ENCODE measurements at places on chromosomes 12 and 14.

DNA sequence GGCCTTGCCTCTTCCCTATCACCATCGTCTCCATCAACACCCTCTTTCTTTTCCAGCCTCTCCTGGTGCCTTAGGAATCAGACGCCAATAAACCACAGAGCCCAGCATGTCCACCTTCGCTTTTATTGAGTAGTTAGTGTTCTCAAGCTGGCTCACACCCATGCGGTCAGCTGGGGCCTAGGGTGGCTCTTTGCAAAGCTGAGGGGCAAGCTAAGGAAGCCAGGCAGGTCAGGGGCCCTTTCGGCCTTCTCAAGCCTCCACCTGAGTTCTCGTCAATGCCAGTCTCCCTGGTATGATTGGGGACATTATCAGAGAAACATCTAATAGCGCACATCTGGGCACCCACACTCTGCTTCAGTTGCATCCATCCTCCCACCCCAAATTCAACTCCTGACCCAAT is 737 bp upstream of the TEX52 start:
- no peak for DNase-seq

GRCh38 chr14:68079941-68080697 is 260.5 kb downstream of the RAD51B start:
- DNase-seq, result no peak

- DNase-seq, result no peak
These were observed 65.7 kb downstream of the PRKCH start for GRCh38 chr14:61387076-61387475.

- no peak for DNase-seq
These were observed 161.1 kb downstream of the PIWIL1 start for GRCh38 chr12:130498589-130499385.

DNA sequence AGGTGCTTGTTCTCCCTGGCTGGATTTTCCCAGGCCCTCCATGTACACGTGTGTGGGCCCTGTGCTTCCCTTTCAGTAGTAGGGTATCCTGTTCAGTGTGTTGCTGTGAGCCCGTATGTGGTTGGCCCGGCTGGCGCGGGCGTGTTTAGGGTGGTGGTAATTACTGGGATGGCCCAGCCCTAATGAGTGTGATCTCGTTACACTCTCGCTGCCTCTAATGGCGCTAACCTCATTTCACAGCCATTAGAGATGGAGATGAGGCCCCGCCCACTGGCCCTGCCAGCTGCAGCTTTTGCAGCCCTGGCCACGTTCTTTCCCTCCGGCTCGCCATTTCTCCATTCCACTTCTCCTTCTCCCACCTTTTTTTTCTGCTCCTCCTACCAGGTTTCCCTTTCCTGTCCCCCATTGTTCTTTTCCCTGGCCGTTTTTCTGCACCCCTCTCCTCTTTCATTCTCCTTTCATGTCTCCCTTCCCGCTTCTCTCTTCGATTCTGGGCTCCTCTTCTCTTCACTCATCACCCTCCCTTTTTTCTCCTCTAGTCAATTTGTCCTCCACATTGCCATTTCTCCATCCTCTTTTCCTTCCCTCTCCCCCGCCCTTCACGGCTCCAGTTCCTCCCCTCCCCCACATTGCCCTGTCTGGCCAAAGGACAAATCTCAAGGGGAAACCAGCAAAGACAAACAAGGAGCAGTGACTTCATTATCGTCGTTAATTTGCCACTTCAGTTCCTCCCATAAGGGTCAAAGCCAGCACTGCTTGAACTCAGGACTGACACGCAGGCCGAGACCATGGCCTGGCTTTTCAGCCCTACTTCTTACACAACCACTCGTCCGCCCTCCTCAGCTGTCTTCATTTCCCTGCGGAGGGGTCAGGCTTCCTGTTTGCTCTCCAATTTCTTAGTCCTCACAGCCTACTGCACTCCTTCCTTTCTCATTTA is 6.8 kb downstream of the ZFHX2 start:
- no peak for DNase-seq

DNA sequence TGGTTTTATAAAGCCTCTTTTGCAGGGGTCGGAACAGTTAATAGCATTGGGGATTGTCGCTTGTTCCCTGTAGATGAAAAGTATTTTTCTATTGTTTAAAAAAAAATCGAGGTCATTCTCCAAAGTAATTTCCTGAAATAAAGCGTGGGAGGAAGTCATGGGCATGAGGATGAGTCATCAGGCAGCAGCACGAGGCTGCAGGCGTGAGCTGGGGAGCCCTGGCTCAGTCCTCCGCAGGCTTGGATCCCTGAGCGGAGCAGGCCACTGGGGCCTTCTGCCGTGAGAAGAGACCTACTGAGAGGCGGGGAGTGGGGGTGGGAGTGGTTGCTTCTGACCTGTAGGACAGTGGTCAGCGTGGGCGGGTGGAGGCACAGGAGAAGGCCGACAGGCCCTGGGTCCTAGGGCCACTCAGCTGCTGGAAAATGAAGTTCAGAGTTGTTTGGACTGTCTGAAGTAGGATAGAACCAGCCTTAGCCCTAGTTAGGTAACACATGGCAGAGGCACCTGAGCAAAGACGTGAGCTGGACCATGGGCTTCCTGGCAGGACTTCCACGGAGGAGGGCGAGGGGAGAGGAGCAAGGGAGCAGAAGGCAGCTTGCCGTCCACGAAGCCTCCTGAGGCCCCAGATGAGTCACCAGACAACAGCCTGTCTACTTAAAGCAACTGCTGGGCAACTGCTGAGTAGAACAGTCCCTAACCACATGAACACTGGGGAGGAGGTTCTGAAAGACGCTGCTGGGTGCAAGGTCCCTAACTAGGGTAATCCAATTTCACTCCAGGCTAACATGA is 21.1 kb upstream of the LGALS3 start:
- peak; percentile 25 for DNase-seq

DNA sequence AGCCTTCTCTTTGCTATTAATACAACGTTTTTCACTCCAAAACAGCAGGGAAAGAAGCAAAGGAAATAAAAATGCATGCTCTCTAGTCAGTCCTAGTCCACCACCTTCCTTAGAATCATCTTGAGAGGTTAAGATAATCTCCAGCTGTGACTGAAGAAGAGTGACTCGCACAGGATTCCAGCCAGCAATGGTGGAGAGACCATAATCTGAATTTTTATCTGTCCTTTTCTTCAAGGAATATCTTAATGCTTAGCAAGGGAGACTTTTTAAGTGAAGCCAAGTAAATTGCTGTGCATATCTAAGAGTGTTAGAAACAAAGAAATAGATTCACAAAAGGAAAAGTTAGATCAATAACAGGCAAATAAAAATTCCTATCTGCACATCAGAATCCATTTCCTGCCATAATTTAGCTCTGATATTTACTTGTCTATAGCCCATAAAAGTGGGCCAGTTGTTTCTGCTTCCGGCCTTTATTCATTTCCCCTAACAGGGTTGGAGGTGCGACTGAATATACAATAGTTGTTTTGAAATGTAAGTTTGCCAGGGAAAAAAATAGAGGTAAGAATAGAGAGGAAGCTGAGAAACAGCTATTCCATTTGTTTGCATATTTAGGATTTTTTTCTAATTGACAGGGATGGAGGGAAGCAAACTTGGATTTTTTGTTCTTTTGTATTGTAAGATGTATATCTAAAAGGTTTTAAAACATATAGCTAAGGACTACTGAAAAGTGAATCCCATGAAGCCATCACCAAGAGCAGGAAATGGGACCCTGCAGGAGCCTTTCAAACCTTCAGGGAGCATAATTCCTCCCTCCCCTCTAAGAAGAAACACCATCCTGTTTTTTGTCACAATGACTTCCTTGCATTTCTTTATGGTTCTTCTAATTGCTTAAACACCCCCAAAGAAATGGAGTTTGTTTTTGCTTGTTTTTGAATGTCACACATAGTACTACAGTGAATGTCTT is 154.0 kb downstream of the ITPR2 start:
- no peak for DNase-seq

- no peak for DNase-seq
These were observed 1.8 kb upstream of the EVL start for GRCh38 chr14:100063314-100063941.

DNA sequence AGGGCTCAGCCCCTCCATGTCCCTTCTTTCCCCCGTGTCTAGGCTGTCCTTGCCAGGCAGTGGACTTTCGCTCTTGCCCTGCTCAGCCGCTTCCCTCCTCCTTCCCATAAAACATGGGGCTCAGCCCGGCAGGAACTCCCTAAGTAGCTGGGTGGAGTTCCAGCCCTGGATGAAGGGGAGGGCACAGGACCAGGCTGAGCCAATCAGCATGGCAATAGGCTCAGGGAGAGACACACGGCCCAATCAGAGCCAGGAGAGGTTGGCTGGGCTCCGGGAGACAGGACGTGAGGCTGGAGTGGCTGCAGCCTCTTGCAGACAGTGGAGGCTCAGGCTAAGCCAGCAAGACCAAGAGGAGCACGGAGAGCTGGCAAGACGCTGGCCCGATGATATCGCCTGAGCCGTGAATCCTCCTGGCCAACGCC is 54.3 kb downstream of the GALNT9 start:
- no peak for DNase-seq

GRCh38 chr14:36070031-36070719 is 106.3 kb downstream of the PTCSC3 start:
- DNase-seq, result no peak

- DNase-seq, result no peak
These were observed 1.8 kb downstream of the ACIN1 start for GRCh38 chr14:23093104-23093503.

GRCh38 chr12:127774828-127775227 is 492.1 kb upstream of the TMEM132C start:
- no peak for DNase-seq

- no peak for DNase-seq
These were observed 196.7 kb downstream of the ZFP36L1 start for GRCh38 chr14:68596211-68596610.

DNA sequence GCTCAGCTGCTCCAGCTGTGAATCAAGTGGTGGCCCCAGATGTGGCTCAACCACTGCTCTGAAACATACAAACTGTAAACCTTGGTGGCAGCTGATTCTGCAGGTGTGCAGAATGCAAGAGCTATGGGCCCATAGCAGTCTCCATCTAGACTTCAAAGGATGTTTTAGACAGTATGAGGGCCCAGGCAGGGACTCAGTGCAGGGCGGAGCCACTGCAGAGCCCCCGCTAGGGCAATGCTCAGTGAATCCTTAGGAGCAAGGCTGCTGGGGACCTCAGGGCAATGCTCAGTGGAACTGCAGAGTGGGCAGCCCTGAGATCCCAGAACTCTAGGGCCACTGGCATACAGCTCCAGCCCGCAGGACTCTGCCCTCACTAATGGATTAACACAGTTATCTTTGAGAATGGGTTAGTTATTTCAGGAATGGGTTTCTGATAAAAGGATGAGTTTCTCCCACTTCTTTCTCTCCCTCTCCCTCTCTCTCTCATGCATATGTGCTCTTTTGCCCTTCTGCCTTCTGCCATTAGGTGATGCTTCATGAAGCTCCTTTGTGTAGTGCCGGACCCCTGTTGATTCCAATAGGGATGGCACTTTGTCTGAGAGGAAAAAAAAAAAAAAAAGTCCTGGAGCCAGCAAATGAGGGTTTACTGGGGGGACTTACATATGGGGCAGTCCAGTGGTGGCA is 48.4 kb upstream of the JDP2 start:
- DNase-seq, result no peak

DNA sequence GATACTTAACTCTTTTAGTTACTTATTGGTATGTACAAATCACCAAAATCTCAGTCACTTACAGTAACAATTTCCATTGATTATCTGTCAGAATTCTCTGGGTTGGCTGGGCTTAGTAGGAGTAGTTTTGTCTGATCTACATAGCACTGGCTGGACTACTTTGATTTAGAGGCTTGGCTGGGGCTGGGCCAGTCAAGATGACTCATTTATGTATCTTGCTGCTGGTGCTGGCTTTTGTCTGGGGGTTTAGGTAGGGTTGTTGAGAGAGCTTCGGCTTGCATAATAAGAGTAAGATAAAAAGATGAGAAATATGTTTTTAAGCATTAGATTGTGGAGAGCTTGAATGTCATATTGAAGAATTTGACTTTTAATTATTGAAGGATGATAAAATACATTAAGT is 1093.7 kb downstream of the SLC6A15 start:
- no peak for DNase-seq

DNA sequence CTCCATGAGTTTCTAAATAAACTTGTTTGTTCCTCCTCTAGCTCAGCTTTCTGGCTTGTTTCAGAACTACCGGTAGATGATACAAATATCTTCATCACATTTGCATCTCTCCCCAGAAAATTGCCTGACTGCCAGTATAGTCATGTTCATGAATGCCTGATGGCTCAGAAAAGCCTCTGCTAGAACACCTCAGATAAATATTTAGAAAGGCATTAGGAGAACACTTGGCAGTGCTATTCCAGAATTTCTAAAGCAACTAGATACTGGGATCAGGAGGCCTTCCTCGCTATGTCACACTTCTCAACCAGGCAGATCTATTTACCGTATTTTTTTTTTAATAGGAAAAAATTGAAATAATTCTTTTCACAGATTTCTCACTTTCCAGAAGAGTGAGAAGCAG is 32.3 kb upstream of the KRAS start:
- no peak for DNase-seq

GRCh38 chr14:75264036-75264435 is 14.6 kb upstream of the FOS start:
- DNase-seq, result no peak

DNA sequence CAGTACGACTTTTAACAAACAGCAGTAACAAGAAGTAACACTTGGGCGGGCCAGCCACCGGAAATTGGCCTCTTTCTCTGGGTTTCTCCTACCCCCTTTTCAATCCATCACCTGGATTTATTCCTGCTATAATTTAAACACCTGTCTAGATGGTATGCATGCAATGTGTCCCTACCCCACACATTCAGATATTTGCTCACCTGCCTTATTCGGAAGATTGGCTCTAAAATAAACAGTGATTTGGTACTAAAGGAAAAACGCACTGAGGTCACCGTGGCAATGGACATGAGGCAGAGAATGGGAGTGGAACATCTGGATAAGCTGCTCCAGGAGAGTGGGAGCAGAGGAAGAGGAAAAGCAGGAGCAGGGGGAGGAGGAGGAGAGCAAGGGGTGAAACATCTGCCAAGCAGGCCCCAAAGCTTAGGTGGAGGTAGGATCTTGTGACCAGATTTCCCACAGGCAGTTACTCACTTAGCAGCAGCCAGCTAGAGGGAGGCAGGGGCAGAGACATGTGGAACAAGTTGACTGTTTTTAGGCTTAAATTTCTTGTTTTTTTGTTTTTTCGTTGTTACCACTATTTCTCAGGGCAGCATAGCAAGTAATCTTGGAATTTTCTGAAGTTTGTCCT is 150.9 kb downstream of the TTLL5 start:
- DNase-seq, result no peak

GRCh38 chr14:101964297-101965180 is at the start of gene DYNC1H1:
TSS of gene DYNC1H1 (plus strand) at chr14:101964573. CDS start at chr14:101964692, 119 bp downstream.
- DNase-seq, result peak; percentile 83

GRCh38 chr12:75853626-75854025 is 177.9 kb downstream of the PHLDA1 start:
- no peak for DNase-seq

DNA sequence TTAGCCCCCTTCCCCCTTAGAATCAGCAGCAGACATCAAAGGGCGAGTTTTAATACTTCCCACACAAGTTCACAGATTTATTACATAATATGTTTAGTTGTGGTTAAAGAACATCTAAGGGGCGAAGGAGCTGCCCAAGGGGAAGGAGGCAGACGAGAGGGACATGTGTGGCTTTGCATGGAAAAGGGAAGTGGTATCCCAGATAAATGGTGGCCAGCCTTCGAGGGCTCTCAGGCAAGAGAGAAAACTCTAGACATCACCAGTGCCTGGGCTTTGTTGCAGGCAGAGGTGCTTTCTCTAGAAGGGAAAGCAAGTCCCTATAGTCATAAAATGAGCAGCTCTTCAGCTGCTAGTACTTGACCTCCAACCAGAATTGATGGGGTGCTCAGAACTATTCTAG is 121.2 kb downstream of the CACNA1C start:
- no peak for DNase-seq
